ENCODE measurements at places on chromosomes 7 and 10.

GRCh38 chr7:51230723-51231122, 85.9 kb downstream of the COBL start:
- DNase-seq, result no peak

DNA sequence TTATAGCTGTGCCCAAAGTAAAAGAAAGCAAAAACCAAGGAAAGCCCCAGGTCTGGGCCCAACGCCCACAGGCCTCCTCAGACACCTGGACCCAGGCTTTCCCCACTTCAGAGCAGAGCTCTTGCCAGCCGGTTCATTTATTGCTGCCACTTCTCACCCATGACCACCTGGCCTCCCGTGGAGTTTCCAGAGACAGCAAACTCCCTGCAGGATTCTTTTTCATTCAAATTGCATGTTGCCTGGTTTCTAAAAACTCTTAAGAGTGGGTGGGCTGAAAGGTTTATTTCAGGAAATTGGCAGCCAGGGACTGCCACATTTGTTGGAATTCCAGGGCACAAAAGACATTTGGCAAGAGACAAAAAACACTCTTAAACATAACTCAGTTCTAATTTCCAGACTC, 4.7 kb downstream of the VOPP1 start:
- DNase-seq, result no peak

DNA sequence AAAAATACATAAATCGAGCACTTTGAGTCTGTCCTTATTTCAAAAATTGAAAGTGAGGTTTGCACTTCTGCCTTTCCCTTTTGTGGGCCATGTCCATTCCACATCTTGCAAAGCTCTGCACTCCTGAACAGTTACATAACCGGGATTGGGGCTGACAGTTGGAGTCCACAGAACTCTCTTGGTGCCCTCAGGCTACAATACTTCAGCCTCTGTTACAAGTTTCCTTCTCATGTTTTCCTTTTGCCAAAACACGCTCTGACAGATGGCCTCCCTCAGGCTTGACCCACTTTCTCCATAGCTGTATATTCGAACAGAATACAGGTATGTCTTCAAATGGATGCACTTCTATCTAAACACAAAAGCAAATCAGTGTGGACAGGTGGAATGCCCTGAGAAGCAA, 335.9 kb downstream of the WDR37 start:
- DNase-seq, result no peak

GRCh38 chr10:13315361-13315760, 15.5 kb upstream of the PHYH start:
- no peak for DNase-seq

DNA sequence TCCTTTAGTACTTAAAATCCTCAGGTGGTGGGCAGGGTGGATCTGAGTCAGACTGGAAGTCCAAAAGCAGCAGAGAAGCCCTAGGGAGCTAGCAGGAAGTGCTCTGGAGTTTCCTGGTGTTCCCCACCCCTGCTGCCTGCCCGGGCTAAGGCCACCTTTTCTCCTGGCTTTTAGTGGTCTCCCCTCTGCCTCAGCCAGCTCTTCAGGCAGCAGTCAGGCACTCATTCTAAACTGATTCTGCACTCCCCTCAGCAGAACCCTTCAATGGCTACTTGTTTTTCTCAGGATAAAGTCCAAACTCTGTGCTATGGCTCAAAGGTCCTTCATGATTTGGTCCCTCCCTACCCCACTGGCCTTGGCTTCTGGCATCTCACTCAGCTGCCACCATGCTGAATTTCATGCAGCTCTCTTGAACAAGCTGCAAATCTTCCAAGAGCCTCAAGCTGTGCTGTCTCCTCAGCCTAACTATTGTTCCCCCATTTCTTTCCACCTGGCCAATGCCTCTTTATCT, 28.9 kb upstream of the DNMBP start:
- no peak for DNase-seq

- no peak for DNase-seq
Observed at GRCh38 chr7:99102809-99103690, 40.9 kb downstream of the SMURF1 start.

- no peak for DNase-seq
Observed at GRCh38 chr7:159034988-159035387, 109.7 kb downstream of the VIPR2 start.

DNA sequence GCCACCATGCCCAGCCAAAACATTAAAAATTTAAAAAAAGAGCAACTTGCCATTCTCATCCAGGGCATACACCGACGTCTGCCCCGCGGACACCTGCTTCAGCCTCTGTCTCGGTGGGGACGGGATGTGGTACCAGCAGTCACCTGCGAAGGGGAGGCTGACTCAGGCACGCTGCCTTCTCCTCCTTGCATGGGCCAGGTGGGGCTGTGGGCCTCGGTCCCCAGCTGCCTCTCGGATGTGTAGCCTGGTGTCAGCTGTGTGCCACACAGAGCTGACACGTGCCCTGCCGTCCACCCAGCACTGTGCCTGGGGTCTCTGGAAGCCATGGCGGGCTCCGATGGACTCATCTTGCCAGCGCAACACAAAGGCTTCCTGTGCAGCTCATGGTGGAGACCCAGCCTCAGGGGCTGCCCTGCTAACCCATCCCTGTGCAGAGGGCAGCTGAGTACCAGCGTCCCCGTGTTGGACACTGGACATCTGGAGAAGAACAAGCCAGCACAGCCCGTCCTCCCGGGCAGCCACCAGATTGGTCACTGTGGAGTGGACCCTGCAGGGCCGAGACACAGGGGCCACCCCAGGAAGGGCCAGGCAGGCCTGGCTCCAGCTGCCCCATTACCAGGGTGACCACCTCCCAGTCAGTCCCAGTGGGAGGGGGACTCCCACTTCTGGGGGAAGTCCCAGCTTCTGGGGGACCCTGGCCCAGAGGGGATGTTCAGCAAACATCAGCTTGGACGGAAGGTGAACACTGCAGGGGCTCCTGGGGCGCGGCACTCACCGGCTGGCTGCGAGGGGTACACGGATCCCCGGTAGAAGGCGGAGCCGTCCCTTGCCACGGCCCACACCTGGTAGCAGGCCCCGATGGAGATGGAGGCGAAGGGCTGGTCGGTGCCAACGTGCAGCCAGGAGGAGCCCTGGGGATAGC, 10.6 kb downstream of the BHLHA15 start:
- DNase-seq, result no peak

- DNase-seq, result no peak
Observed at GRCh38 chr10:53487019-53487983, 714.7 kb upstream of the MBL2 start.
